ENCODE measurements at places on chromosomes 11 and 22. TPM values are rescaled to one million over a fixed set of nuclear protein-coding genes. Genes with fewer than 3 reads are reported as not detected.

The MED19 gene
- 33.2 TPM for total RNA-seq

The CARD16 gene
- not detected for total RNA-seq

The LYVE1 gene
- total RNA-seq, result 1.3 TPM

The POTEH gene
- total RNA-seq, result not detected

The SSTR3 gene
- total RNA-seq, result 0.31 TPM

The CD6 gene
- total RNA-seq, result not detected

The CCDC157 gene
- 9.4 TPM for total RNA-seq

The MMP7 gene
- total RNA-seq, result not detected

The TRIM48 gene
- total RNA-seq, result not detected

The DTX4 gene
- total RNA-seq, result 96.4 TPM

The PLAAT2 gene
- total RNA-seq, result not detected

The SYTL2 gene
- total RNA-seq, result 7.2 TPM

The C11orf42 gene
- not detected for total RNA-seq

The GSTT2B gene
- total RNA-seq, result 1.9 TPM

The USP28 gene
- 38.2 TPM for total RNA-seq

The CYTH4 gene
- 1.3 TPM for total RNA-seq

The MIOX gene
- total RNA-seq, result not detected

The MUC5AC gene
- total RNA-seq, result not detected

The GRM5 gene
- total RNA-seq, result 163 TPM

The MMP8 gene
- total RNA-seq, result not detected

The OR5P2 gene
- not detected for total RNA-seq

The NTM gene
- total RNA-seq, result 266 TPM

The MRGPRE gene
- not detected for total RNA-seq

The PHOX2A gene
- total RNA-seq, result not detected

The TMEM191B gene
- total RNA-seq, result 3.8 TPM

The CECR2 gene
- 13.5 TPM for total RNA-seq
